ENCODE measurements at places on chromosomes 1 and 21. TPM values are rescaled to one million over a fixed set of nuclear protein-coding genes. Genes with fewer than 3 reads are reported as not detected.

GRCh38 chr21:37082375-37082774 lies 9.3 kb downstream of the TTC3 start:
- no peak for DNase-seq
- H3K4me1 ChIP-seq = peaks cover 14% of the 10 kb centered on the region
- H3K27me3 ChIP-seq = no peaks in the 10 kb centered on the region
- H3K27ac ChIP-seq = no peak overlapping the region
- no peaks in the 10 kb centered on the region for H3K36me3 ChIP-seq
- H3K4me3 ChIP-seq = no peak overlapping the region

- peaks cover 2% of the 10 kb centered on the region for H3K4me1 ChIP-seq
- no peaks in the 10 kb centered on the region for H3K27me3 ChIP-seq
- H3K27ac ChIP-seq = no peak overlapping the region
- no peak for DNase-seq
- H3K36me3 ChIP-seq = no peaks in the 10 kb centered on the region
- H3K4me3 ChIP-seq = no peak overlapping the region
These were observed 15.5 kb downstream of the GABPB2 start for GRCh38 chr1:151085953-151086559.

DNA sequence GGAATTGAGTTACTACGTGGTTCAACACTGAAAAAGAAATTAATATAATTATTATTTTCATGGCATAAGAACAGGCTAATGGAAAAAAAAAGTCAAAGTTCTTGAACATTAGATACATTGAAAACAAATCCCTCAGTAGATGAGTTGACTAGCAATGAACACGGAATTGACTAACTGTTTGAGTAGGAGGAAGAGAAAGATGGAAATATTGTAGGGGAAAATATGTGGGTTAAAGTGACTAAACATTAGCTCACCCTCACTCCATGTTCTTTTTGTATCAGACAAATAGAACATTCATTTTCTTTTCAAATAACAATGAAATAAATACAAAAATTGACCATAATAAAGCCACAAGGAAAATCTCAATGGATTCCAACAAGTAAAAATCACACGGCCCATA lies 84.3 kb downstream of the KCNK2 start:
- H3K4me1 ChIP-seq = no peaks in the 10 kb centered on the region
- H3K27me3 ChIP-seq = no peaks in the 10 kb centered on the region
- H3K4me3 ChIP-seq = no peak overlapping the region
- H3K27ac ChIP-seq = no peak overlapping the region
- H3K36me3 ChIP-seq = no peaks in the 10 kb centered on the region
- DNase-seq = no peak

DNA sequence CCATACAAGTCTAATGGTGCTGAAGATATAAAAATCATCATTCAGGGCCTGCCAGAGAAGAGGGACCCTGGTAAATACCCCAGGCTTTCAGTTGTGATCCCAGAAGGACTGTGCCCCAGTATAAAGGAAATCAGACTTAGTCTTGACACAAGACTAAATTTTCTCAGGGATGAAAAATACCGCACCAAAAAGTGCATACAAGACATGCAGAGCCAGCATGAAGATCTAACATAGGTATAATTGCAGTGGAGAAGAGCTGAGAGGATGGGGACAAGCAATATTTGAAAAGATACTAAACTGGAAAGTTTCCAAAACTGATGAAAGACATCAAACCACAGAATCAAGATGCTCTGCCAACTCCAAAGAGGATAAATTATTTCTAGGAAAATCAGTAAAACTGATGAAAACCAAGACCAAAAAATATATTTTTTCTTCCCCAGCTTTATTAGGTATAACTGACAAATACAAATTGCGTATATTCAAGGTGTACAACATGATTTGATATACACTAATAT lies 17.7 kb upstream of the SIM2 start:
- H3K27ac ChIP-seq = no peak overlapping the region
- H3K27me3 ChIP-seq = peaks cover 52% of the 10 kb centered on the region
- DNase-seq = no peak
- H3K4me3 ChIP-seq = no peak overlapping the region
- H3K4me1 ChIP-seq = no peaks in the 10 kb centered on the region
- H3K36me3 ChIP-seq = no peaks in the 10 kb centered on the region

DNA sequence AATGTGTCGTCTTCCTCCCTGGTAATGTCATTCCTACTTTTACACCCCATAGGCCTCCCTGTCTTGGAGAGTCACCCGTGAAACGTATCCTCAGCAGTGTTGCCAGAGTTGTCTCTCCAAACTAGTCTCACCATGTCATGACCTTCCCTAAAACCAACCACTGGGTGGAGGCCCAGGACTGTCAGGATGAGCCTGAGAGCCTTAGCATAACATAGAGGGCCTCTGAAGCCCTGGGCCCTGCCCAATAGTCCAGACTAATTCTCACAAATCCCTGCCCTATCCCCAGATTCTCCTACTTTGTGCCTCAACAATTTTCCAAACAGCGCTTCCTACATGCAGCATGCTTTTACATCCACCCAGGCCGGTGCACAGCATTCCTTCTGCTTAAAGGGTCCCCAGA lies 29.3 kb upstream of the HSD3B1 start:
- no peak overlapping the region for H3K4me3 ChIP-seq
- no peaks in the 10 kb centered on the region for H3K27me3 ChIP-seq
- H3K4me1 ChIP-seq = peaks cover 7% of the 10 kb centered on the region
- H3K36me3 ChIP-seq = no peaks in the 10 kb centered on the region
- H3K27ac ChIP-seq = no peak overlapping the region

GRCh38 chr21:20306836-20307235 lies 691.4 kb upstream of the NCAM2 start:
- no peak overlapping the region for H3K4me3 ChIP-seq
- H3K27ac ChIP-seq = no peak overlapping the region
- no peaks in the 10 kb centered on the region for H3K27me3 ChIP-seq
- no peak for DNase-seq
- H3K36me3 ChIP-seq = no peaks in the 10 kb centered on the region

DNA sequence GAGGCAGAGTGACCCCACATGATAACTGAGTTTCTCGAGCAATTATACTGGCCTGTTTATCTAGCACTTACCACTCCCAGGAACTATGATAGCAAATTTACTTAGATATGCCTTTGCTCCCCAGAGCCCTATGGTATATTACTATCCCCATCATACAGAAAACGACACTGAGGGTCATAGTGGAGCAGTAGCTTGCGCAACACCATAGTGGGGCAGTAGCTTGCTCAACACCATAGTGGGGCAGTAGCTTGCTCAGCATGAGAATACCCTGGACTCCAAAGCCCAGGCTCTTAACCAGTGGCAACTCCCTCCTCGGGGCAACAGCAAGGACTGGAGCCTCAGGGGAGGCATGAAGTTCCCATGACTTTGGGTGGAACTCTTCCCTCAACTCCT lies 211.9 kb downstream of the NPHP4 start:
- peaks cover 4% of the 10 kb centered on the region for H3K4me1 ChIP-seq
- no peak for DNase-seq
- peaks cover 3% of the 10 kb centered on the region for H3K27me3 ChIP-seq
- H3K36me3 ChIP-seq = no peaks in the 10 kb centered on the region
- H3K4me3 ChIP-seq = no peak overlapping the region

The GNAT2 gene
- not detected for total RNA-seq

DNA sequence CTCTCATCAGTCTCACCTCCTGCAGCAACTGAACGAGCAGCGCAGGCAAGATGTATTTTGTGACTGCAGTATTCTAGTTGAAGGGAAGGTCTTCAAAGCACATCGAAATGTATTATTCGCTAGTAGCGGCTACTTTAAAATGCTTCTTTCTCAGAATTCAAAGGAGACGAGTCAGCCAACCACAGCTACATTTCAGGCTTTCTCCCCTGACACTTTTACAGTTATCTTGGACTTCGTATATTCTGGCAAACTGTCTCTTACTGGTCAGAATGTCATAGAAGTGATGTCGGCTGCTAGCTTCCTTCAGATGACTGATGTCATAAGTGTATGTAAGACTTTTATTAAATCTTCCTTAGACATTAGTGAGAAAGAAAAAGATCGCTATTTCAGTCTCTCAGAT lies 53.7 kb downstream of the ZBTB8A start:
- H3K36me3 ChIP-seq = peaks cover 29% of the 10 kb centered on the region
- no peak overlapping the region for H3K4me3 ChIP-seq
- no peak overlapping the region for H3K27ac ChIP-seq
- H3K4me1 ChIP-seq = no peaks in the 10 kb centered on the region
- no peak for DNase-seq

The NKAIN1 gene
- total RNA-seq = 2.0 TPM

DNA sequence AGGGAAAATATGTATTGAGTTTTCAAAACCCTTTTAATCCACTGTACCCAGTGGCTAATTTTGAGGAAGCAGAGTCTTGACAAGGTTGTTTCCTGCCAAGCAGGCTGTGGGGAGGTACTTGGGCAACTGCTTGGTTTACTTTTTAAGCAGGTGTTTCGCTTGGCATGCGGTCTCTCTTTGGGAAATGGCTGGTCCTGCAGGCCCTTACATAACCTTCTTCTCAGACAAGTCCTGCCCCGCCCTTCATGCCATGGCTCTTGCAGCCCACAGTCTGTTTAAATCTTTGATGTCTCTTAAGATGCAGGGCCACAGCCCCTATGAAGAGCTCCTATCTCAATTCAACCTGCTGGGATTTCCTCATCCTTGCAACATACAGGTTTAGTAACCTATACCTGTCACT lies 36.0 kb upstream of the ABCD3 start:
- no peaks in the 10 kb centered on the region for H3K27me3 ChIP-seq
- H3K4me1 ChIP-seq = peaks cover 17% of the 10 kb centered on the region
- no peak for DNase-seq
- H3K27ac ChIP-seq = no peak overlapping the region
- H3K4me3 ChIP-seq = no peak overlapping the region

DNA sequence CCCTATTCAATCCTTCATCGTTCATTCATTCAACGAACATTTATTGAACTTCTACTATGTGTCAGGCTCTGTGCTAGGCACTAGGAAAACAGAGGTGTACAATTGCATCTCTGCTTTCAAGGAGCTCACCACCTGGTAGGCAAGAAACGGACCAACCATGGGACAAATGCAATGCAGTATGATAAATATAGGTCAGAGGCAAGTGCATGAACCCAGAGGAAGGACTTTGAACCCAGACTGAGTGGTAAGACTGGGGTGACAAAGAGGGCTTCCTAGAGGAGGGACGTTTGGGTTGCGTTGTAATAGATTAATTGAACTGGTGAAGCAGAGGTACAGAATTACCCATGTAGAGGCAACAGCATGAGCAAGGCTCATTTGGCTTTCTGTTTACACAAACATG lies 16.4 kb downstream of the CD2 start:
- DNase-seq = no peak
- no peaks in the 10 kb centered on the region for H3K36me3 ChIP-seq
- H3K27me3 ChIP-seq = no peaks in the 10 kb centered on the region
- H3K4me3 ChIP-seq = no peak overlapping the region

GRCh38 chr21:43808832-43809251 lies 19.5 kb downstream of the RRP1 start:
- H3K27me3 ChIP-seq = no peaks in the 10 kb centered on the region
- H3K4me3 ChIP-seq = no peak overlapping the region
- H3K27ac ChIP-seq = no peak overlapping the region
- peaks cover 15% of the 10 kb centered on the region for H3K36me3 ChIP-seq

DNA sequence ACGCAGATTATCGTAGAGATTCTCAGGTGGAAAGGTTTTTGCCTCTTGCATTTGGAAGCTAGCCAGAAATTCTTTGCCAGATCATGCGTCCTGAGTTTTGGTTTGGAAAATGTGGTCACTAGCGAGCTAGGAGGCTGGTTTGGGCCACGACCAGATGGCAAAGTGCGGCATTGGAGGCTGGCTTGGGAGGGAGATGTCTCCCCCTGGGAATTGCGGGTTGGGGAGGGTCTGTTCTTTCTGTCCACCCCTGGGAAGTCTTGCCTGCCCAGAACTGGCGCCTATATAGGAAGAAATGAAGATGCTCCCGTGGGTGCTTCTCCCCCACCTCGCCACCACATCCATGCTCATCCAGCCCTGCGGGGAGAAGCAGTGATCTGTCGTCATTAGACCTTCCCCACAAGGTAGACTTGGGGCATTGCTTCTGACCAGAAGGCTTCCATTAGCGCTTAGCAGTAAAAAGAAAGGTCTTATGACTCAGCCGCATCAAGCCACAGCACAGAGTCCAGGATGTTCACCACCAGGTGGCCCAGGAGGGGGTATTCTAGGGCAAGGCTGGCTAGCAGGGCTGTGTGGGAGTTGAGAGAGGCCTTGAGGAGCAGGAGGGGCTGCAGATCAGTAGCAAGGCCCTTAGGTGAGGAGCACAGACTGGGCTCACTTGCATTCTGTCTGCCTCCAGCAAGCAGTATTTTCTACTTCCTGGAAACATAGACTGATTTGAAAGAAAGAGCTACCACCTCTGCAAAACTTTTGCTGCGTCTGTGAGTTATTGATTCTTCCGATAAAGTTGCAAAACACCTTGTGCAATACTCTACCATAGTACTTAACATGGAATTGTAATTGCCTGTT lies 1.5 kb upstream of the PTP4A2 start:
- H3K4me1 ChIP-seq = peaks cover 60% of the 10 kb centered on the region
- no peaks in the 10 kb centered on the region for H3K27me3 ChIP-seq
- H3K36me3 ChIP-seq = no peaks in the 10 kb centered on the region
- H3K4me3 ChIP-seq = no peak overlapping the region
- DNase-seq = no peak

DNA sequence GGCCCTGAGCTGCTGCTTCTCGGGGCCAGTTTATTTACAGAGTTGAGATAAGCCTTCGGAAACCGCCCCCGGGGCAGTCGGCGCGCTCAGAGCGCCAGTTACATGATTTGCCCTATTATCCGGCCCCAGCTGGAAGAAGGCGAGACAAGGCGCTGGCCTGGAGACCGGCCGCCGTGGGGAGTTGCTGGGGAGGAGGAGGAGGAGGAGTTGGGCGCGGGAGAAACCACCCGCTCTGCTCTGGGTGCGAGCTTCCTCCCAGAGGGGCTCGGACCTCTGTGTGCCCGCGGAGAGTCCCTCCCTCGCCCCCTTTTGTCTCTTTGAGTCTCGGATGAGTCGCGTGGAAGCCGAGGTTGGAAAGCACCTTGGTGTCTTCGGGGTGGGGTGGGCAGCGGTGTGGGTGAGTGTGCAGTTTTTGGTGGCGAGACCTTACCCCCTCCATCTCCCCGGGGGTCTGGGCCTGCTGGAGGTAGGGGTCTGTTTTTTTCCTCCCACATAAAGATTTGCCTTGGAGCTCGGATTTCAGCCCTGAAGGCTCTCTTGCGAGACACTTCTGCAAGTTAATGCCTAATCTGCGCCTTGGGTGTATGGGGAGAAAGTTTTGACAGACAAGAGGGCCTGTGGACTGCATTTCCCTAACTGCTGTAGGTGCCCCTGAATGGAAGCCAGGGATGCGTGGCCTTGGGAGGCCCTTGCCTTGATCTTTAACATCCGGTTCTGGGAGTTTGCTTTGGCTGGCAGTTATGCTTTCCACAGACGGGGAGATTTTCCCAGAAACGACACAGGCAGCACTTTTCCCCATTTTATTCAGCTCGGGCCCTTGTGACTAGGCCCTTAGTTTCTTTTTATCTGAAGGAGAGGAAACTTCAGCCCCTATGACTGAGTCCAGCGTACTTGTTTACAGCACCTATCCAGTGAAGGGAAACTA lies 80.0 kb downstream of the NDUFS5 start:
- no peaks in the 10 kb centered on the region for H3K27me3 ChIP-seq
- peak overlapping the region; percentile 99 for H3K27ac ChIP-seq
- DNase-seq = peak; percentile 71
- H3K36me3 ChIP-seq = no peaks in the 10 kb centered on the region

The SHISA4 gene
- 19.4 TPM for total RNA-seq

GRCh38 chr21:37460196-37460595 lies 93.6 kb downstream of the DYRK1A start:
- no peak overlapping the region for H3K27ac ChIP-seq
- no peak for DNase-seq
- no peaks in the 10 kb centered on the region for H3K36me3 ChIP-seq
- H3K4me3 ChIP-seq = no peak overlapping the region
- no peaks in the 10 kb centered on the region for H3K27me3 ChIP-seq
- H3K4me1 ChIP-seq = peaks cover 89% of the 10 kb centered on the region

The LCE3D gene
- 3.7 TPM for total RNA-seq

Data from suprapubic skin (tissue), 4 donors.